Activated gamma-delta T cell (primary cell): ENCODE measurements at places on chromosomes 6 and 20.

DNA sequence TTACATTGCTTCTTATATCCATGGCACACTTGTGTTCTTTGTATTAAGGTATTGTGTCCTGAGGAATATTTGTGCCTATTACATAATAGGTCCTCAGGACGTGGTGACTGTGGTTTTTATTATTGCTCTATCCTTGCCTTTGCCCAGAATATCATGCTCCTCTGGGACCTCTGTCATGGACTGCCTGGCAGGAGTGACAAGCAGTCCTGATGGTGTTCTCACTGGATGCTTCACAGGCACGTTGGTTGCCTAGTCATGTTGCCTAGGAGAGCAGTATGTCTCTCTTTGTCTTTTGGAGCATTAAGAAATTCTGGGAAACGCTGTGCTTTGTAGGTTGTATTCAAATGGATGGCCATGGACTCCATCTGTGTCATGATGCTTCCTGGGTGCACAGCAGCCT, 24.7 kb upstream of the MROH8 start:
- DNase-seq, result no peak

- no peak for DNase-seq
These were observed 327.7 kb downstream of the LAMA2 start for GRCh38 chr6:129210684-129211083.

- no peak for DNase-seq
These were observed 339.0 kb upstream of the CITED2 start for GRCh38 chr6:139713424-139713823.

DNA sequence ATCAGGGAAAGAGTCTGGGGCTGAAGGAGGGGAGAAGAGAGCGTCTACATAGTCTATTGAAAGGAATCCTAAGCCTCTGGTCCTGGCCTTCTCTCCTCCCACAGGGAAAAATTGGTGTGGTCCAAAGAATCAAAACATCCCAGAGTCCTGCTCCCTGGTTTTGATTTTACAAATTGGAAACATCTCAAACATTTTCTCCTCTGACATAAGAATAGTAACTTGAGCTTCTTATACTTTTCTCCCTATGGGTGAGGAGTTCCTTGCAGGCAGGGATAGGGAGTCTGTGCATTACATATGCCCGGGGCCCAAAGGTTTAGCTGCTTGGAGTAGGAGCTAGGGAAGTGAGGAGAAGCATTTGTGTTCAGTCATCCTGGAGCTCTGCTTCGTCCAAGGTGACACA, 120.0 kb upstream of the GGTLC1 start:
- no peak for DNase-seq

DNA sequence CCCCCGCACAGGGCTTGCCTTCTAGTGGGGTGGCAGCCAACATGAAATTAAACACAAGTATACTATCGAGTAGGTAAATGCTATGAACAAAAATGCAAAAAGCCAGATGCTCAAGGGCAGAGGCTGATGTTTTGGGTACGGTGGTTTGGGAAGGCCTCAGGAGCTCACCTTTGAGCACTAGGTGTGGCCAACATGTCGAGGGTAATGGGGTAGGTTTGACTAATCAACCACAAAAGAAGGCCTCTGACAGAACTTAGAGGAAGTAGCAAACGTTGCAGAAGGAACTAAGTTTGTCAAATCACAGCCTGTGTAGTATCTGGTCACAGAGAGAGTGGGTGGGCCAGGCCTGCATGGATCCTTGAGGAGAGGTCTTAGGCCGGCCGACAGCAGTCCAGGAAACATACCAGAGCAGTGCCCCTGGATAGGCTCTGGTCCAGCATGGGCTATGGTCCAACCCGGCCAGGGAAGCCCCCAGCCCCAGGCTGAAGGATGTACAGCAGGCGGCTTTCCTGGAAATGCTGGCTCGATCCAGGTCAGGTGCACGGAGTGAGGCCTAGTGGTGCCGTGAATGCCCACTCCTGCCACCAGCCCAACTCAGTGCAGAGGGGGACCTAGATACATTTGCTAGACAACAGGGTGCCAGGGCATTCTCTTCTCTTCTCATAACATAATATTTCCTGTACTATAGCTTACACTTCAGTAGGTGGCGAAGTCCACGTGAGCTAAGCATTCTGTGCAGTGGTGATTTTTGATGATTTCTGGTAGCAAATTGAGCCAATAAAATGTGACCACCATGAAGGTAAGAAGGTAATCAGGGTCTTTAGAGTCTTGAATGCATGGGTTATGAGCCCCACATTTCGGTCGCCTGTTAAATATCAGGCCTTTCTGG, 56.3 kb upstream of the CD93 start:
- DNase-seq, result no peak

DNA sequence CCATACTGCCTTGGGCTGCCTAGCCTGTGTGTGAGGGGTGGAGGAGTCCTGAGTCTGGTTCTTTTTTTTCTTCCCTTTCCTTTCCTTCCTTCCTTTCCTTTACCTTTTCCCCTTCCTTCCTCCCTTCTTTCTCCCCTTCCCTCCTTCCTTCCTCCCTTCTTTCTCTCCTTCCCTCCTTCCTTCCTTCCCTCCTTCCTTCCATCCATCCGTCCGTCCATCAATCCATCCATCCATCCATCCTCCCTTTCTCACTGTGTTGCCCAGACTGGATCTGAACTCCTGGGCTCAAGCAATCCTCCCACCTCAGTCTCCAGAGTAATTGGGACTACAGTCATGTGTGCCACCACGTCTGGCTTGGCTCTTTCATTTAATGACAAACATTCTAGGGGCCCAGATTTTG, 750.7 kb upstream of the CHD6 start:
- DNase-seq, result no peak

DNA sequence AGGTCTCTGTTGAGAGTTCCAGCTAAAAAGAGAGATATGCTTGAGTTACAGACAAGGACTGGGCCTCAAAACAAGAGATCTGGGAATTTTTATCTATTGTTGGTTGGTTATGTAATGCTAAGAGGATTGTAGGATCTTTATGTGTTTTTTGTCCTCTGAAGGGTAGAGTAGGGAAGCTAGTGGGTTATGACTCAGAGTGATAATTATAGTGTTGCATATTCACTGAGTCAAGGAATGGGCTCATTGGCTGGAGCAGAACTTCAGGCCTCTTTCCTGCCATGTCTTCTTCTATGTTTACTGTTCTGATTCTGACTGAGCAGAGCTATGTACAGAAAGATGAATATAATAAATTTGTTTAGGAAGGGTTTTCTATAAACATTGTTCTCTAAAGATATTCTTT, 66.1 kb upstream of the NOX3 start:
- DNase-seq, result no peak

- DNase-seq, result no peak
These were observed 33.2 kb downstream of the PLEKHG1 start for GRCh38 chr6:150632785-150633485.

DNA sequence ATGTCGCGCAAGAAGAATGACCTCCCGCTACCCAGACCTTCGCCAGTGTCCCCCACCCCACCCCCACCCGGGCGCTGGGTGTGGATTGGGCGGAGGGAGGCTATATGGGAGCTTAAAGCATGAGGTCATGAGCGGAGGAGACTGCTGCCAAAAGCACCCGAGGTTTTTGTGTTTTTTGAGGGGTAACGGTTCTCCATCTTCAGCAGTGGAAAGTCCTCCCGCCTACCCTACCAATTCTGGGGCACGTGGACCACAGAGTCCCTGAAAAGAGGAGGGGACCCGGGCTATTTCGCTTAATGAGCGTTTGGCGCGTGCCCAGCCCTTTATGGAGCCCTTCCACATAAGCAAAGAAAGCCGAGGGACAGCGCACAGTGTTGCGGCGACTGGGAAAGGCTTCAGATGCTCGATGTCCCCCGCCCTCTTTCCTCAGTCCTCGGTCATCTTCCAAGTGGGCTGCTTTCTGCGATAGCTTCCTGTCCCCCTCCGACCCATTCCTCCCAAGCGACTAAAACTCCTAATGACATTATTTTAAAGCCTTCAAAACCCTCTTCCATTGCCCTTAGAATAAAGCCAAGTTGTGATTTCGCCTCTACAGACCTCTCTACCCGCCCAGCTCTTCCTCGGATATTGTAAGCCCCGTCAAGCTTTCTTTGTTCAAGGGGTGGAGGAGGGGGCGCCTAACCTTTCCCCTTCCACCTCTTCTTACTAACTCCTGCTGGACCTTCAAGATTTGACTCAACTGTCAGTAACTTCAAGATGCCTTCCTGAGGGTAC, 2.1 kb upstream of the TRERF1 start:
- no peak for DNase-seq

- DNase-seq, result no peak
These were observed 43.9 kb downstream of the OR2B2 start for GRCh38 chr6:27868311-27868710.

DNA sequence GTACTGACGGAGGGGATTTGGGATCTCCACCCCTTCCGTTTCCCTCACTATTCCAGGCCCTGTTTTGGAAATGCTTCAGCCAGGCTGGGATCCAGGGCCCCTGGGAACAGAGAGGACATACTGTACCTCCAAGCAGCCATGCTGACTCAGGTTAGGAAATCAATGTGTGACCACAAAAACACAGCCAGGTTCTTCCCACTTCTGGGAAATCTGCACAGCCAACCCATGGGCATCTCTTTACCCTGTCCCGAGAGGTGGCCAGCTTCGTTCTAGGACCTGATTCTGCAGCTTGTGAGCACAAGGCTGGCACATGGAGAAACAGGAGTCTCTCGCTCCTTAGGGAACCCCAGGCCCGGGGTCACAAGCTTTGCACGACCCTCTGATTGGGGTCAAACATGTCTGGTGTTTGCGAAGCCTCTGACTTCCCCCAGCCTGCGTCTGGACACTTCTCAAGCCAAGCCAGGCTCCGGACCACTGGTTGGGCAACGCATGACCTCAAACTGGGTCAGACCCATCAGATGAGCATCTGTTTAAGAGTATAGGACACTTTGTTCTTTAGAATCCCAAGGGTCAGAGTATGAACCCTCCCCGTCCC, 8.3 kb upstream of the TTPAL start:
- DNase-seq, result no peak

- DNase-seq, result no peak
These were observed 149.6 kb downstream of the LINC00237 start for GRCh38 chr20:20956513-20956931.

DNA sequence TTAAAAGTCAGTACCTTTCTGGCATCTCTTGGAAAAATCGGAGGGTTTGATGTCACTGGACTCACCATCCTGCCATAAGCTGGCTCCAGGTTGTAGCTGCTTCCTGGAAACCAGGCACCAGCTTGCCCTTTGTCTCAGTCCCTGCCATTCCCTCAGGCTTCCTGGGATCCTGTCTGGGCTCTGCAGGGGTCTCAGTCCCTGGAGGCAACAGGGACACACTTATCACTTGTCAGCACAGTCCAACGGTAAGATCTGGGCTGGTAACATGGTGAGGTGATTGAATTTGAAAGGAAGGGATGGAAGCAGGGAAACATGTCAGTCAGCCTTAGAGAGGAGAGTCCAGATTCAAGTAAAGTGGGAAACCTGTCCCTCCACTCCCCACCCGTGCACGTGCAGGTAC, 147.6 kb upstream of the ECI2 start:
- no peak for DNase-seq

- DNase-seq, result no peak
These were observed 42.6 kb downstream of the MAP1LC3A start for GRCh38 chr20:34600892-34601653.

GRCh38 chr6:126188279-126188909, 151.5 kb upstream of the CENPW start:
- DNase-seq, result no peak

DNA sequence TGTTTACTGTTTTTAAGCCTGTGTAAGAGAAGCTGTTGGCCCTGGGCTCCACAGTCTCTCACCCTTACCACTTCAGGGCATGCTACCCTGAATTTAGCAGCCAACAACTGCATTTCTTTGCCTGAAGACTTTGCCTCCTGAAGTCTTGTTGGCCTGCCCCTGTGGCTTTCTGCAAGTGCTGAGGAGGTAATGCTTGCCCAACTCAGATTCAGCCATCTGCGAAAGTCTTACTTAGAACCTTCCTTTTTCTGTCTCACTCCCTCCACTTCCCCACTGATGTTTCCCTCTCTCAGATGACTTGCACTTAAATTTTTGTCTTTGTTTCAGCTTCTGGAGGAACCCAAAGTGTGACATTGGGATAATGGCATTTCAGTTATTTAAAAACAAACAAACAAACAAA, 11.8 kb upstream of the IBTK start:
- DNase-seq, result no peak

GRCh38 chr20:16485401-16485800, 87.8 kb downstream of the KIF16B start:
- no peak for DNase-seq

DNA sequence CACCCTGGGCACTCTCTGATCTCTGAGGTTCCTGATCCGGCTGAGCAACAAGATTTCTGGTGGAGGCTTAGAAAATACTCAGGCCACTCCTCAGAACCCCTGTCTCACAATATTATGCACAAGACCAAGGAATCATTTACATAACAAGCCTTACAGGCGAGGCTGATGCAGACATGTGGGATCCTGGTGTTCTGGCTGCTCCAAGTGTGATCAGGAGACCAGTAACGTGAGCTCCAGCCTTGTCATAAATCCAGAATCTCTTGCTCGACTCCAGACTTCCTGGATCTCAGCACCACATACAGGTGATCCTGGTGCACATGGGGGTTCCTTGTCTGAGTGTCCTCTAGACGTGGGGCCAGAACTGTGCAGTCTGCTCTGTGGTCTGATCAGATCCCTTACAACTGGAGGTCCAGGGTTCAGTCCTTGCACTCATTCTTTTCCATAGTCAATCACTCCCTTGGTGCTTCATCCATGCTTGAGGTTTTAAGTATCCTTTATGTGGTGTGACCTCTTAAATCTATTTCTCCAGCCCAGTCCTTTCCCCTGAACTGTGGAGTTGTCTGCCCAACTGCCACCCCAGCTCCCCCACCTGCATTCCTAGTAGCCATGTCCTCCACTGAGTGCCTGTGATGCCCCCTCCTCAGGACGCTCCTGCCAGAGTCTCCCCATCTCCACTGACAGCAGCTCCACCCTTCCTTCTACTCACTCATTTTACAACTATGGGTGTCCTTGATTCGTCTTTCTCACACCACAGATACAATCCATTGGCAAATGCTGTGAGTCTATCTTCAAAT, 5.1 kb downstream of the HLA-C start:
- no peak for DNase-seq

DNA sequence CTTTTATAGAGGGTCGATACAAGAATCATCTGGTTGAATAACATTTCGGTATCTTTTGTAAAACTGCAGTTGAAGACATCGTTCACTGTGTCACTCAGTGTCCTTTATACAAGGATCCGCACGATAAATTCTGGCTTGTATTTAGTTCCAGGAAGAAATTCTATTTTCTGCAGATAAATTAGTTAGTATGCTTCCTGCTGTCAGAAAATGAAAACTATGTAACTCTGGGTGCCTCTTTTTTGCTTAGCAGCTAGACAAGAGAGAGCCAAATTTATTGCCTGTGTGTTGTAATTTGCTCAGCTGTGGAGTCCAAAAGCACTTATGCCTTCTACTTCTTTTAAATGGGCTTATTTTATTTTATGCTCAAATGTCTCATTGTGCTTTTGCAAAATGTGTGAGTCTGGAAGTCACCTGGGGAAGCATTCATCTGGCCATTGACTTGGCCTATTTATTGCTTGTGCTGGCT, 56.5 kb upstream of the KCNK16 start:
- no peak for DNase-seq

DNA sequence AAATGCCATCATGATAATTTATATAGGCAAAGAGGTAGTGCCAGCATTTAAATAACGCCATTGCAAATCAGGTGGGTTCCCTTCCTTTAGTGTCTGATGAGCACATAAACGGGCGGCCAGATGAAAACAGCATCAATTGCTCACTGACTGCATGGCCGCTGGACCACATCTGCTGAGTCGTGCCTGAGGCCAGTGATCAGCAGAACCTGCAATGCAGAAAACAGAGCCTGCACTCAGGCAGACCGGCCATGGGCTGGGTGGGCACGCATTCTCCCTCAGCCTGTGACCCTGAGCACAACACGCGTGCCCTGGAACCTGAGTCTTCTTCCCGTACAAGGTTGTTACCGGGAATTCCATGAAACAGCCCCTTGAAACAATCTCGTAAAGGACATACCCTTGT, 144.0 kb upstream of the THBS2 start:
- DNase-seq, result no peak
